Activated T-helper 1 cell treated with anti-CD3 and anti-CD28 coated beads, Interleukin-2, amount 50 U/mL, for 16 hours (primary cell): ENCODE measurements at places on chromosomes 5 and 9.

- no peak for DNase-seq
Measured at GRCh38 chr5:153523211-153523610, 32.7 kb downstream of the GRIA1 start.

DNA sequence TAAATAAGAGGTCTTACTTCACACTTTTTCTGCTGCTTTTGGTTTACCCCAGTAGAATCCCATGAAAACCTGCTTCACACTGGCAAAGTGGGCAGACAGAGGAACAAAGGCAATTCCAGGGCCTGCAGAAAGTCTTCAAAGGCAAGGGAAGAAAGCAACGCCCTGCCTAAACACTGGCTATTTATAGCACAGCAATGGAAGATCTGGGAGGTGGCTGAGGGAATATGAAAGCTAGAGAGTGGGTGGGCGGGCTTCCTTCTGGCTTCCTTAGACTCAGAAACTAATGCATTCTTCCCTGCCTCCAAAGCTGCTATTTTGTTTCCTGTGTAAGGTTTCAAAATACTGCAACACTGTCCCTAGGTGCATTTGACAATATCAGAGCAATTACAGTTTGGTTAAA, 46.8 kb downstream of the ELAVL2 start:
- no peak for DNase-seq

GRCh38 chr5:69484891-69485290, 7.7 kb upstream of the OCLN start:
- DNase-seq, result no peak

- no peak for DNase-seq
Measured at GRCh38 chr5:88613051-88613450, 269.9 kb downstream of the MEF2C start.

DNA sequence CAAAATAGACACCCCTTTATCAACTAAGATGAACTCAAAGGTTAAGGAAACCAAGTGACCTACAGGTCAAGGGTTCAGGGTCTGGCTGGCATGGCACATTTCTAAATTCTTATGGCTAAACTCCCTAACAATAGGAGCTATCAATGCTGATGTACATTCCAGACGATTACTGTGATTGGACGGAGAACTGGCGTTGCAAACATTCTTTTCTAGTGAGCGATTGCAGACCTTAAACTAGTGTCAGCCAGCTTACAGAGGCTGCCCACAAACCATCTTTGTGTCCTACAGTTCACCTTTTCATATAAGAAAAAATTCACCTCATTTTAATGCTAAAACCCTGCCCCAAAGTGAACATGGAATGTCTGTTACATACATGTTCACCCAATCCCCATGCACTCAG, 382.9 kb downstream of the MAT2B start:
- no peak for DNase-seq

DNA sequence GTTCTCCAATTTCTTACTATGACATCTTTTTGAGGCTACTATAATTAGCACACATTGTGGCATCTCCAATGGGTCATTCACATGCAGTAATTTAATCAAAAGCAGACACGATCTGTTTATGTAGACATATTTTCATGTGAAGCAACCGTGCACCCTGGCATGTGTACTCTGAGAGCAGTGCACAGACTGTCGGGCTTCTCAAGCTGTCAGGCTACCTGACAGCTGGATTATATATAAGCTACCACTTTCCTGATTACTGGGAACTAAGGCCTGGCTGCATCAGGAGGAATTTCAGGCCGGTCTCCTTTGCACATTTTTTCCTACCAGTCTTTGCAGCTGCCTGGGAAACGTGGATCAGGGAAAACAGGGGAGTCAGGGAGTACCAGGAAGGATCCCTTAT, 197.5 kb downstream of the MAPKAP1 start:
- no peak for DNase-seq

DNA sequence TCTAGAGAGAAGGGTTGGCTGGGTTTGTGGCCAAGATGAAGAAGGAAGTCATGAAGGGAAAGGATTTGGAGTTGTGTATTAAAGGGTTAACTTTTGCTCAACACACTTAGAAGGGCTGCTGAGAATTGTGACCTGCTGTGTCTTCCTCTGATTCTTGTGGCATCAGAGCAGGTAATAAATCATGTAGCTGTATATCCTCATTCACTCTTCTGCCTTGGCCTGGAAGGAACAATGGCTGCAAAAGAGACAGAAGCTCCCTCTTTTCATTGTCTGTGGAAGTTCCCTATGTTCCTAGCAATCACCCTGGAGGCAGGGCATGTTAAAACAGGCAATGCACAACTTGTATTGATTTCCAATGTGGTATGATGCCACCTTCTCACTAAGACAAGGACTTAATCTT, 159.1 kb downstream of the LRRC70 start:
- DNase-seq, result no peak

GRCh38 chr9:77939149-77939668, 92.4 kb downstream of the GNAQ start:
- DNase-seq, result no peak

GRCh38 chr9:82254646-82255367, 266.2 kb downstream of the SPATA31D1 start:
- DNase-seq, result no peak

GRCh38 chr5:141711687-141712086, 29.7 kb upstream of the ARAP3 start:
- DNase-seq, result no peak

GRCh38 chr9:83280790-83281189, 217.8 kb upstream of the RASEF start:
- no peak for DNase-seq

- no peak for DNase-seq
Measured at GRCh38 chr5:12242950-12243888, 339.0 kb upstream of the CTNND2 start.

DNA sequence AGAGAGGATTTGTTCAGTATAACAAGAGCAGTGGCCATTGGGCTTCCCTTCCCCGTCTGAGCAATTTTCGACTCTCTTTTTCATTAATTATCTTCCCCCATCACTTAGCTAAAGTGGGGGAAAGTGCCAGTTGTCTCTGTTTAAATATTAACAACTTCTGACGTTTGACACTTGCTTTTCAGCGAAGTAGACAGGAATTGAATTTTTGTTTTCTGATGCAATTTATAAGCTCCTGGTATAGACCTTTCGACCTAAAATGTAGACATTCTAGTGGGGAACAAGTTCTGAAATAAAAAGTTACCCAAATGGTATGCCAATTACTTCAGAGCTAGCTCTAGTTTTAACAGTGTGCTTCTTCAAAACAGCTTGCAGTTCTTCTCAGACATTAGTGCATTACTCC, 100.6 kb downstream of the ITGA1 start:
- no peak for DNase-seq

- no peak for DNase-seq
Measured at GRCh38 chr9:928363-929042, 48.0 kb upstream of the DMRT3 start.

GRCh38 chr5:67693956-67694809, 497.6 kb upstream of the CD180 start:
- DNase-seq, result no peak

GRCh38 chr5:153999995-154000394, 38.7 kb downstream of the FAM114A2 start:
- no peak for DNase-seq

- DNase-seq, result no peak
Measured at GRCh38 chr9:89810431-89810830, 205.6 kb downstream of the GADD45G start.

- no peak for DNase-seq
Measured at GRCh38 chr9:81718244-81718643, 28.9 kb upstream of the TLE1 start.

- DNase-seq, result no peak
Measured at GRCh38 chr5:112412346-112412745, 6.7 kb downstream of the EPB41L4A start.

- no peak for DNase-seq
Measured at GRCh38 chr9:89260525-89260924, 50.5 kb upstream of the CKS2 start.

GRCh38 chr9:136609838-136610311, 52.8 kb upstream of the EGFL7 start:
- DNase-seq, result no peak

DNA sequence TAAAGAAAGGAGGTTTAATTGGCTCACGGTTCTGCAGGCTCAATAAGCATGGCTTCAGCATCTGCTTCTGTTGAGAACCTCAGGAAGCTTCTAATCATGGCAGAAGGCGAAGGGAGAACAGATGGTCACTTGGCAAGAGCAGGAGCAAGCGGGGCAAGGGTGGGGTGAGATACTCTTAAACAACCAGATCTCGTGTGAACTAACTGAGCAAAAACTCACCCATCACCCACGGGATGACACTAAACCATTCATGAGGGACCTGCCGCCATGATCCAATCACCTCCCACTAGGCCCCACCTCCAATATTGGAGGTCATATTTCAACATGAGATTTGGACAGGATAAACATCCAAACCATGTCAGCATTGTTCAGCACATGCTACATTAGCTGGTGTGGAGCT, 89.1 kb upstream of the HAND1 start:
- DNase-seq, result no peak

DNA sequence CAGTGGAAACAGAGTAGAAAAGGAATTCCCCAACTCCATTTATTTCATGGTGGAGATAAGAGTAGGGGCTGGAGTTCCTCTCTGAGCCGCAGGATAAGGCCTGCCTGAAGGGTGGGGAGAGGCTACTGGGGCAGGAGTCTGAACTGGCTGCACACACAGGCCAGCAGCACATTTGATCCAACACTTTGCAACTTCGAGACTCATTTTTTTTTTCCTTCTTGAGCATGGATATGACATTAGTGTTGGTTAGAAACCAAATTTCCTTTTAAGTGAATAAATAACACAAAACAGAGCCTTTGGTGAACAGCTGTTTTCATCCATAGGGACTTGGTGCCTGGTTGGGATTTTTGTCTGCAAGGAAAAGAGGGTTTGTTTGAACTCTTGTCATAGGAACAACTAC, 76.6 kb downstream of the RALGPS1 start:
- DNase-seq, result no peak

DNA sequence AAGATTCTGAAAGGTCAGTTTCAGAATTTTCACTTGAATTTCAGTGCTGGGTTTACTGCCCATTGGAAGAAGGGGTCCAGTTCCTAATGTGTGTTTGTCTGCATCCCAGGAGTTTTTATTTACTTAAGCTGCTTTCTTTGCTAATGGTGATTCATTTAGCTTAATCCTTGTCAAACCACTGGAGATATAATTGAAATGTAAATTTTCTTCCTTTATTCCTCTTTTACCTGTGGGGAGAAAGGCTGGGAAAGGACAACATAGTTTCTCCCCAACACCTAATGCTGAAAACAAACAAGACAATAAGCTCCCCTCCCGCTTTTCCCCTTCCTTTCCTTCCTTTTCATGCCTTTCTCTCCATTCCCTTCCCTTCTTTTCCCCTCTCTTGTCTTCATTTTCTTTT, 185.8 kb downstream of the KCTD16 start:
- DNase-seq, result no peak

GRCh38 chr9:91727316-91727861, 222.6 kb downstream of the ROR2 start:
- no peak for DNase-seq

GRCh38 chr9:131598121-131598520, 52.8 kb downstream of the PRRT1B start:
- DNase-seq, result no peak

GRCh38 chr9:119677811-119678505, 308.7 kb upstream of the BRINP1 start:
- no peak for DNase-seq

GRCh38 chr5:174236070-174236469, 190.6 kb downstream of the NSG2 start:
- DNase-seq, result no peak

GRCh38 chr5:39109606-39110005, 35.4 kb upstream of the RICTOR start:
- DNase-seq, result no peak

DNA sequence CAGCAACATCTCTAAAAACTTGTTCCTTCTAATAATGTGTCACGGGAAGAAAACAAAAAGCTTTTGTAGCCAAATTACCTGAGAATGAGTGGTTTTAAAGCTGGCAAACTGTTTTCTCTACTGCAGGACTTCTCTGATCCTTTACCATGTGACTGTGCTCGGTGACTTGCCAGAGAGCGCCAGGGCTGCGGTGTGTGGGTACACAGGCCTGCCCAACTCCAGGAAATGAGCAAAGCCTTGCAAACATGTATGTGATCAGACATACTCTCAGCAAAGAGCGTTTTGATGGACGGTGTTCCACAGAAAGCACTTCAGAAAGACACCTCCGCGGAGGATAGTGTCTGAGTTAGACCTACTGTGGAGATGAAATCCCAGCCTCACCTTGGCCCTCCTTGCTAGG, 157.3 kb downstream of the SPOCK1 start:
- DNase-seq, result no peak

DNA sequence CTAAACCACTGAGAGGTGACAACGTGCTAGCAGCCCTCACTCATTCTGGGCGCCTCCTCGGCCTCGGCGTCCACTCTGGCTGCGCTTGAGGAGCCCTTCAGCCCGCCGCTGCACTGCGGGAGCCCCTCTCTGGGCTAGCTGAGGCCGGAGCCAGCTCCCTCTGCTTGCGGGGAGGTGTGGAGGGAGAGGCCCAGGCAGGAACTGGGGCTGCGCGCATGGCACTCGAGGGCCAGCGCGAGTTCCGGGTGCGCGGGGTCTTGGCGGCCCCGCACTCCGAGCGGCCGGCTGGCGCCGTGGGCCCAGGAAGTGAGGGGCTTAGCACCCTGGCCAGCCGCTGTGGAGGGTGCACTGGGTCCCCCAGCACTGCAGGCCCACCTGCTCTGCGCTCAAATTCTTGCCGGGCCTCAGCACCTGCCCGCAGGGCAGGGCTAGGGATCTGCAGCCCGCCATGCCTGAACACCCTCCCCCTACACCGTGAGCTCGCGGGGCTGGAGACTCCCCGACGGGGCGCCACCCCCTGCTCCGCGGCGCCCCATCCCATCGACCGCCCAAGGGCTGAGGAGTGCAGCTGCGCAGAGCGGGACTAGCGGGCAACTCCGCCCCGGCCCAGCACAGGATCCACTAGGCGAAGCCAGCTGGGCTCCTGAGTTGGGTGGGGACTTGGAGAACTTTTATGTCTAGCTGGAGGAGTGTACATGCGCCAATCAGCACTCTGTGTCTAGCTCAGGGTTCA, 11.8 kb upstream of the UBE2D2 start:
- no peak for DNase-seq

DNA sequence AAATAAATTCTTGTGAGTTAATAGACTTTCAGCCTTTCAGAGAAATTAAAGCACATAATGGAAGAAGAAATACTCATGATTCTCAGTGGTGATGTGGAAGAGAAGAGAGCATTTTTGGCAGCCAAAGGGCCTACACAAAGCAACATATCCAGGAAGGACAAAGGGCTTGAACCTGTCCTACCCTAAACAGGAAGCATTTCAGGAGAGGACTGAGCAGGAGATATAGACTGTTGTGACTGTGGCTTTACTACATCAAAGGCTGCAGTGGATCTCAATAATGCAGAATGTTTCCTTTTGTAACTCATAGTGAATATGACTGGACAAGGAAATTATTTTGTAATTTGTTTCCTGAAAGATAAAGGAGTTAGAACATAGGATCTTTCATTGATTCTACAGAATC, 1.3 kb upstream of the PARP8 start:
- no peak for DNase-seq

DNA sequence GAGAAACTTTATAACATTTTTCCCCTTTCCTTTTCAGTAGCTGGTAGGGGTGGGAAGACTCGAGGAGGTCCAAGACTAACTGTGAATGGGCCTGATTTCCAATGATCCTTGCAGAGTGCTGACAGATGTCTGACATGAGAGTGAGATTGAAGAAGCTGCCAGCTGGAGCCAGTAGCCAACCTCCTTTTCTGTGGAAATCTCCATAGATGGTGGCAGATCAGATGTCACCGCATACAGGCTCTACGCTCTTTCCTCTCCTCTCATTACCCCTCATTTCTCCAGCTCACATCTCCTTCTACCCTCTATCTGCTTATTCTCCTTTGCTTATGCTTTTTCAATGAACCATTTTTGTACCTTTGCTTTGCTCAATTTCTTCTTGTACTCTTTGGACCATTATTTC, 395.2 kb upstream of the TNC start:
- DNase-seq, result no peak
